ENCODE measurements at places on chromosomes 4 and X.

DNA sequence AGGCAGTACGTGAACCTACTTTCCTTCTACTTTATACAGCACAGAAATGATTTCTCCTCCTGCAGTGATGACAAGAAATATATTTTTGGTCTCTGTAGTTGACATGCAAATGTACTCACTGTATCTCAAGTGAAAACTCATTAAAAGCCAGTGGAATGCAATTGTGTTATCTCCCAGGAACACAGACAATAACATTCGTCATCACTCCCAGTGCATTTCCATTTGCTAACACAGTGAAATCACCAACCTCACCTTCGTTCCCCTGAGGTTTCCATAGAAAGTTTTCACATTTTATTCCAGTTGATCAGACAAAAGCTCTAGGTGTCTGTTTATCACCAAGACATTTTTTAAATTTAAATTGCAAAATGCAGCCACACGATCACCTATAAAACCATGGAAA lies 2.5 kb upstream of the SPANXD start:
- DNase-seq, result no peak

GRCh38 chrX:41178201-41178600 lies 93.0 kb downstream of the USP9X start:
- no peak for DNase-seq

GRCh38 chr4:143407888-143408287 lies 71.2 kb downstream of the GAB1 start:
- DNase-seq, result no peak

DNA sequence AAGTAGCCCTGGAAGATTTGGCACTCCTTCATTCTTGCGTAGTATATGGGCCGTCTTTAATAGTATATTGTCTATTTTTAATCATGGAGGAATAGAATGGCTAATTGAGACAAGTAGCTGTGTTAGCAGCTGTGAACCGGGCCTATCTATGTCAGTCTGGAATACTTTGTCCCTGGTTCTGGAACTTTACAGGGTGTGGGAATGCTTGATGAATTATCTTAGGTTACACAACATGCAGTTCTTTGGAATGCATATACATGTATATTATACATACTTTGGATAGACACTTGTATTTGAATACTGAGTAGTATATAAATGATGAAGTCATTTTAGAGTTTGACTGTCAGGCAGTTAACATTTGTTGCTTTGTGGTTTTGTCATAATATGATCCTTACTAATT lies 37.4 kb downstream of the PDLIM5 start:
- DNase-seq, result no peak

- DNase-seq, result no peak
These were observed 2.5 kb downstream of the GABRQ start for GRCh38 chrX:152640034-152640818.

Measured in aorta (tissue), 5 donors.